ENCODE measurements at places on chromosomes 11 and 22.

DNA sequence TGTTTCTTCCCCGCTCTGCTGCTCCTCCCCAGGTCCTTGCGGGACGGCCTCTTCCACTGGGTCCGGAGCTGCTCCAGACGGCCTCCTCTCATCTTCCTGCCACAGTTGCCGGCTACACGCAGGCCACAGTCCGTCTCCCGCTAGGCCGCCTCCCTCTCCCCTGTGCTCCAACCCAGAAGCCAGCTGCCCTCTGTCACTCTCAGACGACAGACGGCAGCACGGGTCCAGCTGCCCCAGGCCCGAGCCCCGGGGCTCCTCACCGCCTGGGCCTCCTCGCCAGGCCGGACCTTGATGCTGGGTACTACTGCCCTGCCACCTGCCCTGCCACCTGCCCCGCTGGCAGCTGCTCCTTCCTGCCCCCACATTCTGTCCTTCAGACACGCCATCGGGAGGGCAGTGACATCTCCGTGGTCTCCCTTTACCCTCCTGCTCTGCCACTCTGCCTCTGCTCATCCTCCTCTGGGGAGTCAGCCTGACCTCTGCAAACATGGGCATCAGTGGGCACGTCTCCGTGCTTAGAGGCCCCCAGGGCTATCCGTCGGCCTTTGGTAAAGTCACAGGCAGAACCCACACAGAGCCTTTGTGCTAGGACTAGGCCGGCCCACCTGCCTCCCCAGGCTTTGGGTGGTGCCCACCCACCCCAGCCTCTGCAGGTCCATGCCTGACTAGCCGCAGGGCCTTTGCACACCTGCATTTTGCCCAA, 43.1 kb upstream of the TH start:
- no peak for DNase-seq

- no peak for DNase-seq
Measured at GRCh38 chr11:94091091-94091490, 37.5 kb upstream of the PANX1 start.

DNA sequence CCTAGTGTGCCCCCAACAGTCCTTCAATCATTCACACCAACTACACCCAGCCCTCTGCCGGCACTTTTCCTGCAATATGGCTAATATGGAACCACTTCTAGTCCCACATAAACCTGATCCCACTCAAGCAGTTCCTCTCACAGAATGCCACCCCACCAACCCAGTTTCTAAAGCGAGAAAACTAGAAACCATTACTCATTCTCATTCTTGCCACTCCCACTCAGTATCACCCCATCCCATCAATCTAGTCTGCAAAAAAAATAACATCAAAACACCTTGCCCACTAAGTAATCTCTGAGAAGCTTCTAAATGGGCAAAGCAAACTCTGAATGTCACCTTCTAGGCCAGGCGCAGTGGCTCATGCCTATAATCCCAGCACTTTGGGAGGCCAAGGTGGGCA, 17.9 kb downstream of the NAP1L4 start:
- no peak for DNase-seq

GRCh38 chr11:117427356-117427874, 99.8 kb downstream of the CEP164 start:
- no peak for DNase-seq

DNA sequence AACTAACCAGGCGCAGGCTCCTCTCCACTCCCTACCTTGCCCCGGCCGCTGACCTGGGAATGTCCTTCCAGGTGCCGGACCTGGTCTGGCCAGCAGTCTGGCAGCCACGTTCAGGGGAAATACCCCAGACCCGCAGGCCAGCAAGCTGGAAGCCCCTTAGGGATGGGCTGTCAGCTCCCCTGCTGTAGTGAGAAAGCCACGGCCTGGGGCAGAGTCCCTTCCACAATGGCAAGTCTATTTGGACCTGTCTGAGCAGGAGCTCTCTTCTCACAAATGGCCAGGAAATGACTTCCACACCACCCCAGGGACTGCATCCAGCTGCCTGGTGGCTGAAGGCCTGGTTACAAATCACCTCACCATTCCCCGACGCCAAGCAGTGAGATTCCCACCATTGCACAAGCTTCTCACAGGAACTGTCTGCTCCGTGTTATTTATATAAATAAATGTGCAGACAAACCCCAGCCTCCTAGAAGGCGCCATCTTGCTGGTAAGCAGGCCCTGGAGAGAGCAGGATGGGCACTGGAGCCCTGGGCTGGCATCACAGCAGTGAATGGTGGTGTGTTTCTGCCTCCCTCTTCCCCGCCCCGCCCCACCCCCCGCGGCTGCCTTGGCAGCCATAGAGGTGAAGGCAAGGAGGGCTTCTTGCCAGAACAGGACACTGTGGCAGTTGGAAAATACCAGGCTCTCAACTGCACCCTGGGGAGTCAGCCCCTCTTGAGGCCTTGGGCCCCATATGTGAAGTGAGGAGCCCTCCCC, 23.7 kb downstream of the RSPH14 start:
- no peak for DNase-seq

DNA sequence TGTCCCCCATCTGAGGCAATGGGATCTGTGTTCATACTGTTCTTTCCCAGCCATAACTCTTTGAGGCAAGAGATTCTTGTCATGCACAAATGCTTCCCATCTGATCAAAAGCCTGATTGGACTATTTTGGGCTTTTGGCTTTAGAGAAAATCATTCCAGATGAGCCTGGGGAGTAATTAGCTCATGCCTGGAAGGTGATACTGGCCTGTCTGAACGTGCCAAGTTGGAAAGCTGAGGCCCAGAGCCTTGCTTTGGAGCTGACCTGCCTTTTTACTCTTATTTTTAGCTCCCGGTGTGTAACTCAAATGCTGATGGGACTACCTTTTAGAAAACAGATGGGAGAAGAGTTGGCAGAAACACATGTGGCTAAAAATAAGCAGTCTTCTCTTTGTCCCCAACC, 105.0 kb downstream of the DBX1 start:
- no peak for DNase-seq

GRCh38 chr11:68498903-68499883, 38.6 kb downstream of the PPP6R3 start:
- no peak for DNase-seq

GRCh38 chr11:58914821-58915543, 24.3 kb upstream of the GLYATL1 start:
- DNase-seq, result no peak

DNA sequence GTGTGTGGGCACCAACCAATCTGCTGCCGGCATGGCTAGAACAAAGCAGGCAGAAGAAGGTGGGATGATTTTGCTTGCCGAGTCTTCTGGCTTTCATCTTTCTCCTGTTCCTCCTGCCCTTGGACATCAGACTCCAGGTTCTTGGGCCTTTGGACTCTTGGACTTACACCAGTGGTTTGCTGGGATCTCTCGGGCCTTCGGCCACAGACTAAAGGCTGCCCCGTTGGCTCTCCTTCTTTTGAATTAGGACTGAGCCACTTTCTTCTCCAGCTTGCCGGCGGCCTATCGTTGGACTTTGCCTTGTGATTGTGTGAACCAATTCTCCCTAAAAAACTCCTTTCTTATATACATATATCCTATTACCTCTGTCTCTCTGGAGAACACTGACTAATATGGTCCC, 128.1 kb upstream of the TEAD1 start:
- DNase-seq, result no peak

DNA sequence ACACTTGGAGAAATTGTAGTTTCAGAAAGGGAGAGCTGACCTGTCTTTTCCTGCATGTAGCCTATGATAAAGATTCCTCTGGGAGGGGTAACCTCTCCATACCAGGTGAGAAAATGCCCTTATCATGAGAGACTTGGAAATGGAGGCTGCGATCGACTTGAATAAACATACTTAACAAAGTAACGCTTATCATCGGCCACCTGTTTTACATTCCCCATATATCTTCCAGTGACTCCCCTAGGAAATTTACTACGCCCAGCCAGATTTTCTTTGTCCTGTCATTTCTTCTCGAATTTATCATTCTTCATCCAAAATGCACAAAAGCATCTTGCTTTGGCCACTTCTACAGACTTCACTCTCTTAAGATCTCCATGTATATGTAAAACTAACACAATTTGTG, 143.5 kb downstream of the CCDC81 start:
- DNase-seq, result no peak

- DNase-seq, result no peak
Measured at GRCh38 chr11:109940816-109941215, 152.4 kb upstream of the ZC3H12C start.

DNA sequence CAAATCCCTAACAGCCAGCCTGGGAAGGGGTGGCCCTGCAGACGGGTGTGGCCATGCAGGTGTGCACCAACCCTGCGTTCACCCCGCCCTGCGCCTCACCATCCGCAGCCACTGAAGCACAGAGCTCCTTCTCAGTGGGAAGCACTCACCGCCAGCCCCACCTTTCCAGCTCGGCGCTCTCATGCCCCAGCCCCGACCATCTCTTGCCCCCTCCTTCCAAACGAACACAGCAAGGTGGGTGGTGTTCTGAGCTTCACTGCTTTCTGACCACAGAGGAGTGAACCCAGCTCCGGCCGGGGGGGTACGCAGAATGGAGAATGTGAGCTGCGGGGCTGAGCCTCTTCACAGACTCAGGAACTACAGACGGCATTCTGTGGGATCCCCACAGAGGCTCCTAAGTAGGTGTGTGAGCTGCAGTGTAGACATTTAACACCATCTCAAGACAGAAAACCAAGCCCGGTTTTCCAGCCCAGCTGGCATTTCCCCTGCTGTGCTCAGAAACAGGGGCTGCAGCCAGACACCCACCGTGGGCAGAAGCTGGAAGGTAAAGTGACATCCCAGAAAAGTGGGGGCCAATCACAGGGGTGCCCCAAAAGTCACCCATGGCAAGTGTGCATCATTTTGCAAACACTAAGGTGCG, 88.4 kb upstream of the RTL6 start:
- no peak for DNase-seq

- no peak for DNase-seq
Measured at GRCh38 chr22:30192427-30192826, 54.1 kb downstream of the LIF start.

DNA sequence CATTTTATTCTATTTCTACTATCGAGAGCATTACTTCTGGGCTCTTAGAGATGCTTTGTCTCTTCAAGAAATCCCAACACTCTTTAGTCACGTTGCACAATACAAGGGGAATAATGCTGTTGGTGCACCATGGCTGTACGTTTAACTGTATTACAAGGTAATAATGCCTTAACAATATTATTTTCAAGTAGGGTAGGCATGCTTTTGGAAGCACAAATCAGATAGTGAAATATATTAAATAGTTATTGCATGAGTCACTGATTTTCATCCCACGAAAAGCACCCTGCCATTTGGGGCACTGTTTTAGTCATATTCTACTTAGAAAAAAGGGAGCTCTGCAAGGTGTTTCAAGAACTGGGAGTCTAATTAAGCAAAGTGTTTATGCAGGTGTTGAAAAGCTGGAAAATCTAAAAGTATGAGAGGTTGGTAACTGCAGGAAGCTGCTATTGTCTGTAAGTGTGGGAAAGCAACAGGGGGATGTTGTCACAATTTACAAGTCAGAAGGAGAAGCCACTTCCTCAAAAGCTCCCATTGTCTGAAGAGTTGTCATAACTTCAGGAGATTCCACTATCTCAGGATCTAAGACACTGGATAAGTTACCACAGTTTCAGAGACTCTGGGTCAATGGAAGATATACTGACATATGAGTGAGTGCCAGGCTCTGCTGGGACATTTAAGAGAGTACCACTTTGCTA, 218.2 kb downstream of the JRKL start:
- no peak for DNase-seq

GRCh38 chr11:95296165-95296564, 65.2 kb upstream of the SESN3 start:
- no peak for DNase-seq

- DNase-seq, result no peak
Measured at GRCh38 chr11:131991606-131992005, 621.2 kb downstream of the NTM start.

DNA sequence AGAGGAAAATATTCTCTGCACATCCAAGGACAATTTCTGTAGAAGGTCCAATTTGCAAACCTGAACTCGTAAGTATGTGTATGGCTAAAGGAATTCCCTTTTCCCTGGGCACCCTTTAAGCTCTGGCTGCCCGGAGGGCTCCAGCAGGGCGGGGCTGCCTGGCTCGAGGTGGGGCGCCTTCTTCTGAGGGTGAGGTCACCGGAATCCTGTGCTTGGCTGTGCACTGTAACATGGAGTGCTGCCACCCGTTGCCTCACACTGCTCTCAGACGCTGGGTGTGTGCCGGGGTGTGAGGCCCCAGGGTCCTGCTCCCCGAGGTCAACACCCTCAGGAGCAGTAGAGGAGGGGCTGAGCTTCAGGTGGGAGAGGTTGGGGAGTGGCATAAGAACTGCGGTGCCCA, 61.5 kb downstream of the SYN3 start:
- no peak for DNase-seq

DNA sequence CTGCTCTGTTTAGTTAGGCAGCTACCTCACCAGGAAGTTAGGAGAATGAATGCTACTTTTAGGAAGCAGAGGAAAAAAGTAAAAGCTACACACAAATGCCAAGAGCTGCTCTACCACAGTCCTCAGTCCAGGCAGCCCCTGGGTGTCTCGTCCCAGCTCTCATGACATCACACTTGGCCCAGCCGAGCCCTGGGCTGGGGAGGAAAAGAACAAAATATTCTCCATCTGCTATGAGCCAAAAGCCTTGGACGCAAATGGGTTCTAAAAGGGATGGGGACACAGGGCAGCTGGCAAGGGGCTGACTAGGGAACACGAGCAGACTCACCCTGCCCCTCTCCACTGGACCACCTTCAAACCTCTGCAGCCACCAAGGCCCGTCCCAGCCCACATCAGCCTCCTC, 26.1 kb downstream of the TMEM184B start:
- DNase-seq, result no peak

- DNase-seq, result no peak
Measured at GRCh38 chr11:40273192-40273732, 1186.2 kb downstream of the LRRC4C start.

GRCh38 chr22:44880610-44881290, 128.4 kb downstream of the ARHGAP8 start:
- no peak for DNase-seq

GRCh38 chr22:46129390-46130041, 20.8 kb upstream of the PPARA start:
- no peak for DNase-seq

DNA sequence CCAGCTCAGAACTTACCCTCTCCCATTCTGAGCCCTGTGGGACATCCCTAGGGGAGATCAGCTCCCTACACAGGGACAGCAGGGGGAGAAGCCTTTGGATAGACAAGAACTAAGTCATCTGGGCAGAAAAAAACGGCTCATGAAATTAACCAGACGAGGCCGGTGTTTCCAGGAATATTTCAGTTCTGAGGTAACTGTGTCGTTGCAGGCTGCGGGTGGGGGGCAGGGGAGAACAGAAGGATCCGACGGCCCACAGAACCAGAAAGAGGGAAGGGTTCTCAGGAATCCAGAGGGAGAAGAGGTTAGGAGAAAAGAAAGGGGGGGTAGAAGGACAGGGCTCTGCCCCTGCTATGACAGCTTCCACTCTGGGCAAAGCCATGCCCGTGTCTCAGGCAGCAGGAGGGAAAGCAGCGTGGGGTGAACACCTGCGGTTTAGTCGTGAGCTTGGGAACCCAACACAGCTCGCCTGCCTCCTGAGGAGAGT, 3.6 kb downstream of the CLCF1 start:
- no peak for DNase-seq

Measured in fibroblast of skin of left biceps (primary cell).